Stimulated activated CD4-positive, alpha-beta T cell treated with anti-CD3 and anti-CD28 coated beads, TNF-alpha, amount 100 ng/mL, for 24 hours (primary cell): ENCODE measurements at places on chromosomes 7 and 10.

GRCh38 chr10:75976681-75977080 is 545.3 kb downstream of the LRMDA start:
- DNase-seq: no peak

DNA sequence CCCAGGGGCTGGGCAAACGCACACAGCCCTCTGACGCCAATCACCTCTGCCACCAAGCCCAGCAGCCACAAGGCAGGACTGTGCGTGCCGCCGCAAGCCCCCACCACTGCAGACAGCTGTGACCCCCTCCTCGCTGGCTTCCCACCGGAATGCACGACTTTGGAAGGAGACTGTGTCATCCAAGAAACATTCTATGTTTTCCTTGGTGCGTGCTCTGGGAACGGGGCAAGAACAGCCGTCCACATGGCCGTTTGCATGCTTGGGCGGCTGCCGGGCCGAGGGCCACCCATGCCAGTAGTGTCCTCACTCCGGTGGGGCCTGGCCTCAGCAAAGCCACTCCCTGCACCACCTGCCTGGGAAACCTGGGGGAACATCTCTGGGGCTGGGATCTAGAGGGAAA is 17.6 kb upstream of the ELN start:
- no peak for DNase-seq

GRCh38 chr7:126856691-126857291 is 395.9 kb downstream of the GRM8 start:
- DNase-seq: no peak

GRCh38 chr10:78349911-78350663 is 316.4 kb downstream of the RPS24 start:
- no peak for DNase-seq

- DNase-seq: no peak
Observed at GRCh38 chr7:155701972-155702544, 57.6 kb downstream of the RBM33 start.

DNA sequence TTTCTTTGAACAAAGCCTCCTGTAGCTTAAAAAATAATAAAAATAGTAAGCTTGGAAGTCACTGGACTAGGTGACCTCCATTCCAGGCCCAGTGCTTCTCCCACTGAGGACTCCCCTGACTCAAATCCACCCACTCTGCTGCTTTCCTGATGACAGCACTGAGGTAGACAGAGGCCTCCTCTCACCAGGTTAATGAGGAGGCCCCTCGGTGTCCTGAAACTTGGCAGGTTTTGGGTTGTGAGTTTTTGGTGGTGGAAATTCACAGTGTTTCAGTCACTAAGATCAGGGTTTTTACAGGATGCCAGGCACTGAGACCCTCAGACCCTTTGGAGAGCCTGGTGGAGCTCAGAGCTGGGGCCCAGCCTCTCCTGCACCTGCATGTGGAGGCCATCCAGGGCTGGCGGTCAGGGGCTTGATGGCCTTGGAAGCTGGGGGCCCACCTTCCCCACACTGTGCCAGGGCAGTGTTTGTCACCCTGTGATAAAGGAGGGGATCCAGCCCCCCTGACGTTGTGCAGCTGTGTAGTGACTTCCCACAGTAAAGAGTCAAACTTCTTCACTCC is 19.1 kb downstream of the TSPAN14 start:
- DNase-seq: no peak

DNA sequence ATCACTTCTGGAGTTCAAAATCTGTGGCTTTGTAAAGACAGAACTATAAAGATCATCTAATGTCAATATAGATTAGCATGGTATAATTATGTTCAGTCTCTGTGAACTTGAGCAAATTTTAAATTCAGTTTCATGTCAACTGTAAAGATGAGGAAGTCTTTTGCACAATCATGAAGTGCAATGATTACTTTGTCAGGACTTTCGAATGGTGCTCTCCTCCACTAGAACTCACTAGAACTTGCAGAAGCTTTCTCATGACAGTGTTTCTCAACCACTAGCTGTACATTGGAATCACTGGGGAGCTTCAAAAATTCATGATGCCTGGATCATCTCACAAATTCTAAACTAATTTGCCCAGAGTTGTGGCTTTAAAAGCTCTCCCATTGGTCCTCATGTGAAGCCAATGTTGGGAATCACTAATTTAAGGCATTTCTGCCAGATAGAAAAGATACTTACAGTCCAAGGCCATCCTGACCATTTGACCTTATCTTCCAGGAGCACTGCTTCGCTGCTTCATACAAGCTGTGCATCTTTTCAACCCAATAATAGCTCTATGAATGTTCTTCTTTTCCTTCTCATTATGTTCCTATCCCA is 12.9 kb downstream of the OR2AE1 start:
- no peak for DNase-seq

DNA sequence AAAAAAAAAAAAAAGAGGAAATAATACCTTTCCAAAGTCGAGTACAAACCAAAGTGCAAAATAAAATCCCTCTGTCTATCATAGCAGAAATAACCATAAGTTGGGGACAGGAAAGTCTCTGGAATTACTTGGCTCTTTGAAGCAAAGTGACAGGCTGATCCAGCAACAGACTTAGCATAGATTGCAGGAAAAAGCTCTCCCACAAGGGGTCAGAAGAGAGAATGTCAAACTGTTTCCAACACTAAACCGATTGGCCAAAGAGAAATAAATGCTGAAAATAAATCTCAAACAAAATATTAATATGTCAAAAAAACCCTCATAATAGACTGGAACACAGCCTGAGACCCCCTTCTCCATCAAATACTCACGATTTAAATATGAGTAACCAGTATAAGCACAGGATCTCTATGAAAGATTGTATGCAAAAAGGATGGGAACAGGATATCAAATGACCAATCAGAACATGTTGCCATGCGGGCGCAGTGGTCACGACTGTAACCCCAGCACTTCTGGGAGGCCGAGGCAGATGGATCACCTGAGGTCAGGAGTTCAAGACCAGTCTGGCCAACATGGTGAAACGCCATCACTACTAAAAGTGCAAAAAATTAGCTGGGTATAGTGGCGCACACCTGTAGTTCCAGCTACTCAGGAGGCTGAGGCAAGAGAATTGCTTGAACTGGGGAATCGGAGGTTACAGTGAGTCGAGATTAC is 1000.7 kb upstream of the LRRN3 start:
- no peak for DNase-seq

DNA sequence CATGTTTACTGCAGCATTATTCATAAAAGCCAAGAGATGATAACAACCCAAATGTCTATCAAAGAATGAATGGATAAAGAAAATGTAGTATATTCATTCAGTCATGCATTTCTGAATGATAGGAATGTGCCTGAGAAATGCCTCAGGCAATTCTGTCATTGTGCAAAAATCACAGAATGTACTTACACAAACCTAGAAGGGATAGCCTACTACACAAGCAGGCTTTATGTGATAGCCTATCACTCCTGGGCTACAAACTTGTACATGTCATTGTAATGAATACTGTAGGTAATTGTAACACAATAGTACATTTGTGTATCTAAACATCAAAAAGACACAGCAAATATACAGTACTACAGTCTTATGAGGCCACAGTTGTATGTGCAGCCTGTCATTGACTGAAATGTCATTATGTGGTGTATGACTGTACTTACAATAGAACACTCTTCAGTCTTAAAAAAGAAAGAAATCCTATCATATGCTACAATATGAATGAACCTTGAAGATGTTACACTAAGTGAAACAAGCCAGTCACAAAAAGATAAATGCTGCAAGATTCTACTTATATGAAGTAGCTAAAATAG is 141.8 kb upstream of the GPR22 start:
- DNase-seq: no peak

GRCh38 chr10:77328272-77328816 is 309.3 kb downstream of the KCNMA1 start:
- DNase-seq: no peak

DNA sequence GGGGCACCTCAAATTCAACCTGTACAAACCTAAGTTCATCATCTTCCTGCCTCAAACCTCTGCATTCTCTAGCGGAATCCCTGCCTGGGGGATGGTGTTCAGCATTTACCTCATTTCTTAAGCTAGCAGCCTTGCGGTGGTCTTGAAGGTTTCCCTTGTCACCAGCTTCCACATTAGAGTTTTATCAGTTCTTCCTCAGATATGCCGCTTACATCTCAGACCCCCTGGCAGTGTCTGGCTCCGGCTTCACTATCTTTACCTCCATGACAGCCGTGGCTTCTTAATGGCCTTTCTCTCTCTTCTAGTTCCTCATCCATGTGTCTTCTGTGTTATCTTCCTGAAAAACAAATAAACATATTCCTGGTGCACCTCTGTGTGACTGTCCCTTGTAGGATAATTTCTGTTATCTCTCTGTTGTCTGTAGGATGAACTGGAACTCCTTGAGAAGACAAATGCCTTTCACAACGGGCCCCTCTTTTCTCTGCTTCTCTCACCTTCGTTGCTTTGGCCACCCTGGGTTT is 101.1 kb upstream of the BMPER start:
- DNase-seq: no peak

- no peak for DNase-seq
Observed at GRCh38 chr10:4742217-4742616, 83.8 kb upstream of the AKR1E2 start.

GRCh38 chr7:46753662-46754061 is 828.2 kb downstream of the TNS3 start:
- DNase-seq: no peak

GRCh38 chr7:149616898-149617297 is 119.3 kb upstream of the ZNF746 start:
- DNase-seq: no peak

GRCh38 chr10:92112462-92112861 is 178.4 kb downstream of the CPEB3 start:
- DNase-seq: no peak

DNA sequence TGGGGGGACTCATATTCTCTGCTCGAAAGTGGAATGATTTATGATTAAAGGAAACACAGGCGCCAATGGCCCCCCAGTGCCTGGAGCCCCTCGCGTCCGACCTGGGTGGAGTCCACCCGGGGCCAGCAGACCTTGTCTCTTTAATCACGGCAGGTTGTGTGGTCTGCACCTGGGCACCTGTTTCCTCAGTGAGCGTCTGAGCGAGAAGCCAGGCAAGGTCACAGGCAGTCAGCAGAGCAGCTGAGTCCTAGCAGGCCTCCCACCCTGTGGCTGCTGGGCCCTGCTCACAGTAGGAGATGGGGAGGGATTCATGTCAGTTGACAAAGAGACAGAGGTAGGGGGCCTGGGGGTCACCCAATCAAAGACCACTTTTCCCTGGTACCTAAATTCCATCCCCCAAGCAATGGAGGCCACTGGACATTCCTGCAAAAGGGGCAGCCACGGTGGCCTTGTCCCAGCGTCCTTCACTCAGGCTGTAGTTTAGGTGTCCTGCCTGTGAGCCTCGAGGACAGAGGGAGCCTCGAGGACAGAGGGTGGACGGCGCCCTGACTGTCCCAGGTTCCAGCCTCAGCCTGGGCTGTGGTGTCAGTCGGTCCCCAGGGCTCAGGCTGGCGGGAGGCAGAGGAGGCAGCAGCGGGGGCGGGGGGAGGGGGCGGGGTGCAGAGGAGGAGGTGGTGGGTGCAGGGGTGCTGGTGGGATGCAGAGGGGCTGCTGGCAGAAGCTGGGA is 49.5 kb upstream of the CFAP46 start:
- no peak for DNase-seq

DNA sequence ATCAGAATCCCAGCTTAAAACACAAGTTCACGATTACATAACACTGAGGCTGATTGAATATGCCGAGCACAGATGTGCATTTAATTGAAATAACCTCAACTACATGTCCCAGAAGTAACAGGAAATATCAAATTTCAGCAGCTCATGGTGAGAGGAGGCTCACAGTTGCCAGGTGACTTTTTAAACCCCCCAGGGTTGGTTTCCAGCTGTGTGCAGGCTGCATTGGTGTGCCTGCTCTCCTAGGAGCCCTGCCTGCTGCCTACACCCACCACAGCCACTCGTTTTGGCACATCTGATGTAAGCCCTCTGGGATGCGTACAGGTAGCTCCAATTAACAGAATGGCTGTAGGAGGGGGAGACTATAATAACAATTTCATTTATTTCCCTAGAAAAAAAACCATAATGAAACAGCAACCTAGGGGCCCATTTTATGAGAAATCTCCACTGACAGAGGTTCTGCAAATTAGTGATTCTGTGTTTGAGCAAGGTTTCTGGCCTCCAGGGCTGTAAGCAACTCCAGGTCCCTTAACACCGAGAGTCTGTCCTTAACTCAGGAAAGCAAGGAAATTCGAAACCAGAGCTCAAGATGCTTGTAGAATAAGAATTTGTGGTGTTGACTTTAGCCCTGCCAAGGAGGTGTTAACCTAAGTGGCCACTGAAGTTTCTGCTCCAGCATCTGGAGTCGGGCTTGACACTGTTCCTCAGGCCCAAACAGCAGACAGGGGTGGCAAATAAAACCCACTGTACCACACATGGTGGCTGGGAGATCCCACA is 161.9 kb downstream of the BMPER start:
- no peak for DNase-seq

- DNase-seq: no peak
Observed at GRCh38 chr10:33537066-33537465, 202.6 kb upstream of the NRP1 start.

- DNase-seq: no peak
Observed at GRCh38 chr10:45372251-45372951, 1.6 kb upstream of the ALOX5 start.

GRCh38 chr10:118332948-118333710 is 9.0 kb downstream of the FAM204A start:
- no peak for DNase-seq
